ENCODE measurements at places on chromosomes 12 and 14.

GRCh38 chr12:114733919-114734318, 49.9 kb upstream of the TBX3 start:
- no peak for DNase-seq

GRCh38 chr12:117134059-117134458, 34.8 kb upstream of the TESC start:
- DNase-seq, result no peak

DNA sequence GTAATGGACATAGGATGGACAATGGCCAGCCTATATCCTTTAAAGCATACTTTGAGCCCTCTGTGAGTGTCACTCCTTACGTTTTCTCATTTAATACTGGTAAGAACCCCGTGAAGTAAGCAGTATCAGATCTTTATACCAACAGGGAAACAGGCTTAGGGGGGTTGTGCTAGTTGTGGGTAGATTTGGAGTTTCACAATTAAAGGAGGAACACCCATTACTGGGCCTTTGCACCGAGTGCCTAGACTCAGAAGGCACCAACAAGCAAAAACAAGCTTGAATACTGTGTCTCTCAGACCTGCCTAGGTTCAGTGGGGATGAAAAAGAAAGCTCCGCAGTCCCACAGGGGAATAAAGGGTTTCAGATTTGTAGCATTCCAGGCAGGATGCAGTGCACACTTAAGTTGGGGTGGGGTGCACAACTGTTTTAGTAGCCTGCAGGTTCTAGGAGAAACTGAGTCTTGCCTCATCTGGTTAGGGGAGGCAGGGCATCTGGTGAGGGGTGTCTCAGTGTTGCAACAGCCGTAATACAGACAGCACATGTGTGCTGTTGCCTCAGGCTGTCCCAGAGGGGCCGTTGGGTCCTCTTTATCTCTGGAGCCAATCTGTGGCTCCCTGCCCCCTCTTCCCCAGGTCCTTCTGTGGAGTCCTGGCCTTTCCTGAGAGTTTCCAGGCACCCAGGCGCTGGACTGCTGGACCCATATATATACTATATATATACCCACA, 51.2 kb downstream of the IRAK3 start:
- DNase-seq, result no peak

GRCh38 chr12:130137040-130138018, 24.9 kb upstream of the FZD10 start:
- DNase-seq, result peak; percentile 43

Data from GM23338 (cell line).